ENCODE measurements at places on chromosomes 7 and 10. TPM values are rescaled to one million over a fixed set of nuclear protein-coding genes. Genes with fewer than 3 reads are reported as not detected.

CYP2C8 gene
- 0.92 TPM for total RNA-seq

ACTR3C gene
- 18.6 TPM for total RNA-seq

LIPF gene
- total RNA-seq: not detected

KIF11 gene
- total RNA-seq: 1.8 TPM

PAX4 gene
- total RNA-seq: not detected

CLRN3 gene
- total RNA-seq: not detected

CYP2C19 gene
- total RNA-seq: not detected

- H3K27ac ChIP-seq: no peak overlapping the region
- no peak overlapping the region for H3K4me3 ChIP-seq
- H3K27me3 ChIP-seq: peaks cover 5% of the 10 kb centered on the region
- H3K36me3 ChIP-seq: no peaks in the 10 kb centered on the region
- DNase-seq: no peak
Measured at GRCh38 chr10:124224331-124225028, 131.1 kb upstream of the CHST15 start.

- H3K27me3 ChIP-seq: no peaks in the 10 kb centered on the region
- H3K4me3 ChIP-seq: no peak overlapping the region
- no peaks in the 10 kb centered on the region for H3K4me1 ChIP-seq
- H3K36me3 ChIP-seq: no peaks in the 10 kb centered on the region
Measured at GRCh38 chr7:108244110-108244509, 113.9 kb upstream of the LAMB4 start.

GRCh38 chr7:52317921-52318320, 717.5 kb upstream of the POM121L12 start:
- H3K36me3 ChIP-seq: no peaks in the 10 kb centered on the region
- H3K27me3 ChIP-seq: no peaks in the 10 kb centered on the region
- DNase-seq: no peak
- no peak overlapping the region for H3K4me3 ChIP-seq

DNA sequence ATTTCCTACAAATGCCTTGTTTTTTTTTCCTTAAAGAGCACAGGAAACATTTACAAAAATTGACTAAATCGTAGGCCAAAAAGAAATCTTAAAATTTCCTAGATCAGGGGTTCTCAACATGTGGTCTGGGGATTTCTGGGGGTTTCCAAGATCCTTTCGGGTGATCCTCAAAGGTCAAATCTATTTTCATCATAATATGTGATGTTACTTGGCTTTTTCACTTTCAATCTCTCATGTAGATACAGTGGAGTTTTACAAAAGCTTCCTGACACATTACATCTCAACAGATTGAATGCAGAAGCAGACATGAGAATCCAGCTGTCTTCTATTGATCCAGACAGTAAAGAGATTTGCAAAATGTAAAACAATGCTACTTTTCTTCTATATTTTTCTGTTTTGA, 497.3 kb downstream of the INHBA start:
- H3K4me1 ChIP-seq: no peaks in the 10 kb centered on the region
- no peaks in the 10 kb centered on the region for H3K27me3 ChIP-seq
- DNase-seq: no peak
- no peak overlapping the region for H3K4me3 ChIP-seq
- H3K27ac ChIP-seq: no peak overlapping the region

DNA sequence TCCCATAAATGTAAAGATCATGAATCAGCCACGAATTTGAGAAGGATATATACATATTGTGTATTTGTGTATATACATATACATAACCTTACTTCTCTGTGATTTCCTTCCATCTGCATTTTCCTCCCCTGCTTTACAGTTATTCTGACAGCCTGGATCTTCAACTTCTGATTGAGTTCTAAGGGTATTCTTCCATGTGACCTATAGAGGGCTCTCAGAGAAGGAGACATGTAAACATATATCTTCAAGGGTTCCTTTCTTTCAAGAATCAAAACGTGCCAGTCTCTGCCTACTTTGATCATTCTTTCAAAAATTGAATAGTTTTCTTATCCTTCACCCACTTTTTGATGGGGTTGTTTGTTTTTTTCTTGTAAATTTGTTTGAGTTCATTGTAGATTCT, 453.7 kb upstream of the POT1 start:
- H3K4me1 ChIP-seq: no peaks in the 10 kb centered on the region
- H3K36me3 ChIP-seq: no peaks in the 10 kb centered on the region
- H3K27me3 ChIP-seq: no peaks in the 10 kb centered on the region
- no peak overlapping the region for H3K4me3 ChIP-seq
- H3K27ac ChIP-seq: no peak overlapping the region

DNA sequence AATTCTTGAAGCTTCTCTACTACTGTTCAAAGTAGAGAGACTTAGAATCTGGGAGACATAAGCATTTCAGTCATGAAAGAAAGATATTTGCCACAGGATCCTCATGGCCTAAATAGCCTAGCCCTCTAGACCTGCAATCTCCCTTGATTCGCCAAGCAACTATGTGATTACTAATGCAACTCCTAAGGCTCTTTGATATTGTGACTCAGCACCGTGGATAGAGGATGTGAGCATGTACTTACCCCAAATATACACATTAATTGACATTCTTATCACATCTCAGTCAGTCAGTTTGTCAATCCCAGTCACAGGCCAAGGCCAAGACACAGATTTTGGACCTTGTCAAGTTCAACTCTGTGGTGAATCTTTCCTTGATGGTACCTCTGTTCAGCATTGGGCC, 42.6 kb downstream of the GPR37 start:
- H3K36me3 ChIP-seq: no peaks in the 10 kb centered on the region
- H3K27me3 ChIP-seq: no peaks in the 10 kb centered on the region
- no peaks in the 10 kb centered on the region for H3K4me1 ChIP-seq
- DNase-seq: no peak
- H3K27ac ChIP-seq: no peak overlapping the region

DNA sequence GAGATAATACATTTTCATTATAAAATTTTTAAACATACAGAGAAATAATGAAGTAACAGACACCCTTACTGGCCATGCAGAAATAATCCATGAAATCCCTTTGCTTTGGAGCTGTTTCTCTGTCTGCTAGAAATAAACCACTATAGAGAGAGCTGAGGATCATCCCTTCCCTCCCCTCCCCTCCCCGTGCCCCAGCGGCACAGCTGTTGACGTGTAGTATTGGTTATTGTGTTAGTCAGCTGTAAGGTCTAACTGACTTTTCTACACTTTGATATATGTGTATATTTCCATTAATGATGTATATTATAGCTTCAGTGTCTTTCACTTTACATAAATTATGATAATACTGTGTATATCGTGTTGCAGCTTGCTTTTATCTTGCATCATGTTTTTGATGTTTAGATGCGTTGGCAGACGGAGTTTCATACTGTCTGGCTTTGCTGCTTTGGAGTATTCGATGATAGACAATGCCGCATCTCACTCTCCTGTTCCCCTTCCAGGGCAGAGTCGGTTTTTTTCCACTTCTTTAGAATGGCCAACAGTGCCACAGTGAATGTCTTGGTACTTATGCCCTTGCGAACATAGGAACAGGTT, 27.4 kb upstream of the GRID1 start:
- H3K27ac ChIP-seq: no peak overlapping the region
- H3K27me3 ChIP-seq: peaks cover 24% of the 10 kb centered on the region
- H3K4me1 ChIP-seq: peaks cover 11% of the 10 kb centered on the region

DNA sequence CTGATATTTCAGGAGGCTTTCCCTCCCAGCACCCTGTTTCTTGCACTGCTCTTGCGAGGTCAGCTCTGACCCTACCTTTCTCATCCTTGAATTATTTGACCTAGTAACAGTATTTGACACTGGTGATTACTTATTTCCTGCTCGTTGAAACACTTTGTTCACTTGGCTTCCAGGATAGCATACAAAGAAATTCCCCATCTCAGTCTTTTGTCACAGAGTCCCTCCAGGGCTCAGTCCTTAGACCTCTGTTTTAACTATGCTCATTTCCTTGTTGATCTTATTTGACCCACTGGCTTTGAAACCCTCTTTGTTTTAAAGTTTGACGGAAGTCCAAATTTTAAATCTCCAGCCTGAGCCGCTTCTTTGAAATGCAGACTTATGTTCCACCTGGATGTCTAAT, 29.9 kb downstream of the BMPR1A start:
- H3K4me3 ChIP-seq: no peak overlapping the region
- peaks cover 23% of the 10 kb centered on the region for H3K4me1 ChIP-seq
- no peak overlapping the region for H3K27ac ChIP-seq
- H3K27me3 ChIP-seq: no peaks in the 10 kb centered on the region

DNA sequence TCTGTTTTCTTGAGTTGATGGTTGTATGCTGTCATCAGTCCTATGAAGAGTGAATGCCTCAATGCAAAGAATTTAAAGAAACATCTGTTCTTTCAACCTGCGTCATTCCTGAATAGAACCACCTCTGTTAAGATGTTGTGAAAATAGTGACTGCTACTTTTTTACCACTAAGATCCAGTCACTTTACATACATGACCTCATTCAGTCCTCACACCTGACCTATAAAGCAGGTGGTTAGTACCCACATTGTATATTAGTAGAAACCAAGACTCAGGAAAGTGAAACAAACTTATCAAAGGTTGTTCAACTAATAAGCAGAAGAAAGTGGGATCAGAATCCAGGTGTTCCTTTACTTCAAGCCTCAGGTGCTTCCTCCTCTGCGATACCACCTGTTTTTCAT, 64.8 kb downstream of the ITGB8 start:
- no peak overlapping the region for H3K4me3 ChIP-seq
- no peaks in the 10 kb centered on the region for H3K27me3 ChIP-seq
- no peaks in the 10 kb centered on the region for H3K4me1 ChIP-seq

GRCh38 chr10:97332591-97333350, 1.8 kb downstream of the FRAT2 start:
- H3K4me1 ChIP-seq: peaks cover 63% of the 10 kb centered on the region
- H3K27me3 ChIP-seq: no peaks in the 10 kb centered on the region

DNA sequence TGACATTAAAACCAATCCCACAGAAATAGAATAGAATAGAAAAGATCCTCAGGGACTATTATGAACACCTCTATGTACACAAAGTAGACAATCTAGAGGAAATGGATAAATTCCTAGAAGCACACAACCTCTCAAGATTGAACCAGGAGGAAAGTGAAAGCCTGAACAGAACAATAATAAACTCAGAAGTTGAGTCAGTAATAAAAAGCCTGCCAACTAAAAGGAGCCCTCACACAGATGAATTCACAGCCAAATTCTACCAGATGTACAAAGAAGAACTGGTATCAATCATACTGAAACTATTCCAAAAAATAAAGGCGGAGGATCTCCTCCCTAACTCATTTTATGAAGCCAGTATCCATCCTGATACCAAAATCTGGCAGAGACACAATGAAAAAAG, 220.3 kb upstream of the HPS1 start:
- H3K27me3 ChIP-seq: no peaks in the 10 kb centered on the region
- H3K4me1 ChIP-seq: no peaks in the 10 kb centered on the region
- no peak for DNase-seq

GRCh38 chr10:78382772-78383171, 349.1 kb downstream of the RPS24 start:
- H3K27ac ChIP-seq: no peak overlapping the region
- no peak overlapping the region for H3K4me3 ChIP-seq
- H3K4me1 ChIP-seq: no peaks in the 10 kb centered on the region
- H3K36me3 ChIP-seq: no peaks in the 10 kb centered on the region
- no peak for DNase-seq
- no peaks in the 10 kb centered on the region for H3K27me3 ChIP-seq

- H3K4me1 ChIP-seq: peaks cover 7% of the 10 kb centered on the region
- no peak for DNase-seq
- no peak overlapping the region for H3K4me3 ChIP-seq
- H3K27ac ChIP-seq: no peak overlapping the region
Measured at GRCh38 chr10:122014652-122015248, 25.8 kb downstream of the TACC2 start.

DNA sequence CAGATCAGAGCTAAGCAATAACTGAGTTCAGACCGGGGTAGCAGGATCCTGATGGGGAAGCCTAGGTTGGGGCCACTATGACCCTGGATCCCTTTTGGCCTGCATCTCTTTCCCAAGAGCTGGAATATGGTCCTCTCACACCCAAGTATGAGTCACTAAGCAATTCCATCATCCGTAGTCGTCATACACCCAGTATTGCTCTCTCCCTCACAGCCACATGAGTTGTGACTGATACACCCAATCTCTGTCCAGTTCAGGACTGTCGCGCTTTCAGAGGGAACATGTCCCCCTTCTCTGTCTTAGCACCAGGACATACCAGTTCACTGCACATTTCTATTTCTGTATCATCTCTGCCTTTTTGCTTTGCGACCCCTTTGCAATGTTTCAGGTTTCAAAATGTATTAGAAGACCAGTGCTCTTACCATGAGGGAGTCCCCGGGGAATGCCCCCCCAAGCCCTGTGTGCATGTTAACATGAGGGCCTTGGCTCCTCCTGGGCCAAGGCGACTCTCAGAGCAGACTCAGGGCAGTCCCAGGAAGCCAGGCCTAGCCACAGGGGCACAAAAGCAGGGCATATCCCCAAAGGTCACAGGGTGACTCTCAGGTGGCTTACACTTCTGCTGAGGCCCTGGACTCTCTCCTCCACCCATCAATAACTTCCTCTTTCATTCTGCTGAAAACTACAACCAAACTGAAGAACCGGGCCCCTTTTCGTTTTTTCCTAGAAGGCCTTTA, 75.3 kb upstream of the SAMD8 start:
- H3K36me3 ChIP-seq: peaks cover under 1% of the 10 kb centered on the region
- H3K27ac ChIP-seq: no peak overlapping the region
- no peaks in the 10 kb centered on the region for H3K4me1 ChIP-seq
- H3K27me3 ChIP-seq: no peaks in the 10 kb centered on the region
- no peak overlapping the region for H3K4me3 ChIP-seq
- DNase-seq: no peak

GRCh38 chr10:105502058-105502457, 861.0 kb downstream of the SORCS3 start:
- no peak overlapping the region for H3K4me3 ChIP-seq
- H3K4me1 ChIP-seq: no peaks in the 10 kb centered on the region
- H3K27ac ChIP-seq: no peak overlapping the region
- no peaks in the 10 kb centered on the region for H3K27me3 ChIP-seq
- no peaks in the 10 kb centered on the region for H3K36me3 ChIP-seq

GRCh38 chr7:158814637-158815036, 14.7 kb downstream of the ESYT2 start:
- H3K27ac ChIP-seq: no peak overlapping the region
- DNase-seq: no peak
- peaks cover 93% of the 10 kb centered on the region for H3K4me1 ChIP-seq
- H3K27me3 ChIP-seq: no peaks in the 10 kb centered on the region
- H3K36me3 ChIP-seq: no peaks in the 10 kb centered on the region

- no peak for DNase-seq
- peaks cover 14% of the 10 kb centered on the region for H3K4me1 ChIP-seq
- no peaks in the 10 kb centered on the region for H3K27me3 ChIP-seq
- H3K27ac ChIP-seq: no peak overlapping the region
- no peak overlapping the region for H3K4me3 ChIP-seq
- no peaks in the 10 kb centered on the region for H3K36me3 ChIP-seq
Measured at GRCh38 chr7:18494406-18494805, 1.1 kb upstream of the HDAC9 start.
